ENCODE measurements at places on chromosomes 2 and 18. TPM values are rescaled to one million over a fixed set of nuclear protein-coding genes. Genes with fewer than 3 reads are reported as not detected.

The ALPG gene
- not detected for total RNA-seq

The CTAGE1 gene
- not detected for total RNA-seq

The ELOA2 gene
- not detected for total RNA-seq

The KCNJ13 gene
- total RNA-seq: not detected

The OTOS gene
- total RNA-seq: not detected

The AGXT gene
- not detected for total RNA-seq

The DPP4 gene
- total RNA-seq: 7.1 TPM

The GALNT3 gene
- total RNA-seq: 2.0 TPM

The PLEKHH2 gene
- total RNA-seq: 5.1 TPM

The LOXHD1 gene
- 0.30 TPM for total RNA-seq

The PSMA8 gene
- total RNA-seq: not detected

The SPIRE1 gene
- 68.6 TPM for total RNA-seq

The DCAF17 gene
- total RNA-seq: 19.0 TPM

The IL36G gene
- total RNA-seq: not detected

The CIDEA gene
- total RNA-seq: 1.2 TPM

The GREB1 gene
- total RNA-seq: 3.2 TPM

The MLPH gene
- total RNA-seq: 0.84 TPM

The EIF5B gene
- 16.7 TPM for total RNA-seq

The TWIST2 gene
- 11.7 TPM for total RNA-seq

The CLEC4F gene
- total RNA-seq: not detected

The PRSS56 gene
- total RNA-seq: not detected

The SERPINB12 gene
- 0.17 TPM for total RNA-seq

The GKN2 gene
- not detected for total RNA-seq

The CDH2 gene
- 76.8 TPM for total RNA-seq

The STON1 gene
- total RNA-seq: 12.1 TPM

The CARF gene
- total RNA-seq: 8.6 TPM

Measured in adrenal gland (tissue), 19 donors.